ENCODE measurements at places on chromosomes 4 and X.

DNA sequence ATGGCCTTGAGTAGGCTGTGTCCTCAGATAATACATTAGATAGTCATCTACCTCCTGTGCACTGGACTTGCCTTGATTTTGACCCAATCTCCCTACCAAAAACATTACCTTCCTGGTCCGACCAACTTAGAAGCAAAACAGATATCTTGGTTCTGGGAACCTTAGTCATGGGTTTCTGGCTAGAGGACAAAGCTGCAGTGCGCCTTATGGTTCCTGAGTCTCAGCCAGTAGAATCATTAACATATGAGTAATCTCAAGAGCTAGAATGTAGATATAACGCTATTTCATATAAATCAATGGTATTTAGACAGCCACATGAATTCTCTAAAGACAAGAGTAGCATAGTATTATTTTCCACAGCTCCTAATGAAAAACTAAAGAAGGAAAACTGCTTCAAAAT lies 83.1 kb downstream of the GRIA3 start:
- DNase-seq: no peak

DNA sequence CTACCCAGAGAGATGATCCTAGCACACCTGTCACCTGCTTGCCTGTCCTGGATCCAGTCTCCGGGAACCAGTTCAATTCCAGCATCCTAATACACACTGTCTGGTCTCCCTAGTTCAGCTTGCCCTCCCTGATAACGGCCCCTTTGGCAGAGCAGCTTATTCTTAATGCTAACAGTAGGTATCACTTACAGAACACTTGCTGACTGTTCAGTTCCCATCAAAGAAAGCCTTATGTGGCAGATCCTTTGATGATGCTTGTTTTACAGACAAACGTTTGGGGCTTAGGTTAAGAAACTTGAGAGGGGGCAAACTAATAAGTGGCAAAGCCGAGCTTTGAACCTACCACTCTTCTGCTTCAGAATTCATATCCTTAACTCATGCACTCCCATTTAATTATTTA lies 890 bp downstream of the RASSF6 start:
- no peak for DNase-seq

GRCh38 chr4:92299152-92299551 lies 4.6 kb upstream of the GRID2 start:
- DNase-seq: no peak

DNA sequence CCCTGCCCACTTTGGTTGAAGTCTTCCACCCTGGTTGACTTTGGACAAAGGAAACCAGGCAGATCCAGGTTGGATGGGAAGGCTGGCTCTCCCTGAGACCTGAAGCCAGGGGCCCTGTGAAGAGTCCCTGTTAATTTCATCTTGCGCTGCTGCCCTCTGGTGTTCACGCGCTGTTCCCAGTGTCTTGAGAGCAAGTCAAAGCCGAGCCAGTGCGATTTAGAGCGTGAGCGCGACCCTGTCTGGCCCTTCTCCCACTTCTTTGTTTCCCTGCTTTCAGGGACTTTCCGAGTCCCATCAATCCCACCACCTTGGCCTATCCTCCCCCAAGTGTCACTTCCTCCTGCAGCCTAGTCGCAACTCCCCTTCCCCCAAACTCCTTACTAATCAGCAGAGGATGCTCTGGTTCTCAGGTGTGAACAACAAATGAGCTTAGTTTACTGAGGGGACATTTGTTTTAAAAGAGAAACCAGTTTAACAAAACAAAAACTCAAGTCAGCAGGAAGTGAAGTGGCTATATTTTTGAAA lies 25.8 kb upstream of the CHRNA9 start:
- DNase-seq: peak; percentile 88

DNA sequence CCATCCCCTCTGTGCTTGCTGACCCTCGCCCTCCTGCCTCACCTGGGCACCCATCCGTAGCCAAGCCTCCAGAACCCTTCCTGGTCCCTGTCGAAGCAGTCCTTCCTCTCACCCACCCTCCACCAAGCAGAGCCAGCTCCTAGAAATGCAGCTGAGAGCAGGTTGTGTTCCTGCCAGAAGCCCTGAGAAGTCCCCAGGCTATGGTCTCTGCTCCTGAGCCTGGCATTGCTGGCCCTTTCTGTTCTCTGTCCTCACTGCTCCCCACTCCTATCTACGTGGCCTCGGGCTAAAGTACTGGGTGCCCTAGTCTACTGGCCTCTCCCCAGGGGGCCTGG lies 2.1 kb upstream of the CPZ start:
- no peak for DNase-seq
